Fibroblast of pulmonary artery (primary cell): ENCODE measurements at places on chromosomes 4 and X.

DNA sequence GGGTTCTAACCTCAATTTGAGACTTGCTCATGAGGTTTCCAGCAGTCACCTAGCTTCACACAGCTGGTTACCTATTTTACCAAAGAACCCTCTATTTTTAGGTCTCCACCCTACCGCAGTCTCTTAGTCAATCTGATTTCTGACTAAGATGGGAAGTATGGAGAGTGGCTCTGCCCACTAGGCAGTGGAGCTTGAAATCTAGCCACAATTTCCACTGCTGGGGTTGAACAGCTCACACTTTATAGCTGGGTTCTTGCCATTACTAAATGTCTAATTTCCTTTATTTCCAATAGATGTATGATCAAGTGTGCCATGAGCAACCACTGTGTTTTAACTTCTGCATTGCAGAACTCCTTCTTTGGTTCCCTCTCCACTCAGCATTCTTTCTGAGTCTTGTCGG, 43.1 kb downstream of the GASK1B start:
- DNase-seq = no peak

DNA sequence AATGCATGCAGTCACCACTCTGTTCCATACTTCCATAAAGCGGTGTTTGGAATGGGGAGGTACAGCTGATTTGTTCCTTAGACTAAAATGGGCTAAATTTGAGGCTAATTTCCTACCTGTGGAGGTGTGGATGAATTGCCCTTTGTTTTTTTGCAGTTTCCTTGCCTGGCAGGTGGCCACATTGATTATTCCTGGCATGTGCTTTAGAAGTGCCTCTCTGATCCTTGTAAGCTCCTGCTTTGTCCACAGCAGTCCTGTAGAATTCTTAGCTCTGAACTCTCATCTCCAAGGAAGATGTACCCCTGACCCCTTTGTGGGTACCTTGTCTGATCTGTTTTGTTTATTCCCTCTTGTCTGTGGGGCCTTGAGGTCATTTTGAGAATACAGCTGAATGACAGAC, 136.8 kb downstream of the ADGRL3 start:
- no peak for DNase-seq

GRCh38 chrX:116827063-116827462, 364.3 kb upstream of the CT83 start:
- DNase-seq = no peak

GRCh38 chrX:76183289-76184049, 10.6 kb downstream of the PBDC1 start:
- peak; percentile 46 for DNase-seq

DNA sequence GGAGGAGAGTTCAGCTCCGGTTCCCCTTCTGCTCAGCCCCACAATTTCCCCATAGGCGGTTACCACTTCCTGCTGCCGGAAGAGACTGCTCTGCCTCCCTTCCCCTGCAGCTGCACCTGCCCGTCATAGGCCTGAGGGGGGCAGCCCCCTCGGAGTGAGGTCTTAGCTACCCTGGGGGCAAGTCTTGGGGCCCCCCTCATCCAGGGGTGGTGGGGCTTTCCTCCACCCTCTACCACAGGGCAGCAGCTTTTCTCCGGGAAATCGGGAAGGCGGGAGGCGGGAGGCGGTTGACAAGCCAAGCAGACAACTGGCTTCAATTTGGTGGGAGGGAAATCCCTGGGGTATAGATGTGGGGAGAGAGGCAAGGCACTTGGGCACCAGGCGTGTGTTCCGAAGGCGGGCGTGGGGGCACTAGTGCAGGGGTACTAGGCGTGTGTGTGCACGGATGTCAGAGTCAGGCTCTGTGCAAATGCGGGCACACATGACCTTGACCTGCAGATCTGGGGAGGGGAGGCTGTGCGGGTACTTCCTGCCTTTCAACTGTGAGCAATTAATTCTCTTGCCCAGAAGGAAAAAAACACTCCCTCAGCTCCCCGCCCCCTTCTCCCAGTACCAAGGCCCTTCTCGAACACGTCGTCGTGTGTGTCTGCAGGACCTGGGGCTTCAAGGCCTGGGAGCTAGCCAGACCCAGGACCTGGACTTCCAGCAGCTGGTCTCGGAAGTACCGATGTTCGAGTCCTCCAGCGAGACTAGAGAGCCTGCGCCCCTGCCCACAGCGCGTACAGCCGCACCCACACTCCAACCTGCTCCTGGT, 1.0 kb upstream of the ARHGAP4 start:
- peak; percentile 57 for DNase-seq

DNA sequence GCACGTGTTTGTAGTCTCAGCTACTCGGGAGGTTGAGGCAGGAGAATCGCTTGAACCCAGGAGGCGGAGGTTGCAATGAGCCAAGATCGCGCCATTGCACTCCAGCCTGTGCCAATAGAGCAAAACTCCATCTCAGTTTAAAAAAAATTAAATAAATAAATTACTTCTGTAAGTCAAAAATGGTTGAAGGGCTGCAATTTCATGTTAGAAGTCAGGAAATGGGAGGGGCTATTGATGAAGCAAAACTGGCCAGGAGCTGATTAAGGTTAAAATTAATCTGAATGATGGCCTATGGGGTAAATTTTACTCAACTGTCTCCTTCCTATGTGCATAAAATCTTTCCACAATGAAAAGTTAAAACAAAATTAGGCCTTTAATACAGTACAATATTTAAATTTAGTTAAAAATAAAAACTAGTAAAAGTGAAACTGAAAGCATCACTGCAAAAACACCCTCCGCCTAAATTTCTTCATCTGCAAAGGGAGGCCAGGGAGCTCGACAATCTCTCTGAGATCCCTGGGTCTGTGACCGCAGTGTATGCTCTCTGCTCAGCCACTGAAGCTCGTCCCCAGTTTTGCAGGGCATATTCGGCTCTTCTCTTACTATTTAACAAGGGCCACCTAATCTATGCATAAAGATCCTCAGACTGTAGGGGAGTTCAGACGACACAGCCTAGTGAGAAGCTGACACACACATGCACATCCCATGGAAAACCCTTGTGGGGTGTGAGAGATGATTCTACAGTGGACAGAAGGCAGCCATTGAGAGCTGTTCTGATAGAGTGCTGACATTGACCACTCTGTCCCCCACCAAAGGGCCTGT, 57.2 kb downstream of the IRF2 start:
- no peak for DNase-seq

DNA sequence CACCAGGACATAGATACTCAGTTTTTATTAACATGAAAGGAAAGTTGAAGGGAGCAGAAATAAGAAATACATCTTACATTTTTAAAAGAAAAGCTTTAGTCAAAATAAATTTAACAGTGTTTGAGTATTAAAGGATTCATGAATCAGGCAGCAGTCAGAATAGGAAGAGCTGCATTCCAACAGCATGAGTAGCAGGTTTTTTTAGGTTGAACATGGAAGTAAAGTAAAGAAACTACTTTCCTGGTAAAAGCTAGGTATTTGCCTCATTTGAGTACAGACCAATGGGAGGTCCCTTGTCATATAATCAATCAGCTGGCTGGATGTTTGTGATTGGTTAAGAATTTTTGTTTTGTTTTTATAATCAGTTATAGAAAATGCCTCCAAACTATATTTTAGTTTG, 645.9 kb upstream of the INTU start:
- peak; percentile 41 for DNase-seq

DNA sequence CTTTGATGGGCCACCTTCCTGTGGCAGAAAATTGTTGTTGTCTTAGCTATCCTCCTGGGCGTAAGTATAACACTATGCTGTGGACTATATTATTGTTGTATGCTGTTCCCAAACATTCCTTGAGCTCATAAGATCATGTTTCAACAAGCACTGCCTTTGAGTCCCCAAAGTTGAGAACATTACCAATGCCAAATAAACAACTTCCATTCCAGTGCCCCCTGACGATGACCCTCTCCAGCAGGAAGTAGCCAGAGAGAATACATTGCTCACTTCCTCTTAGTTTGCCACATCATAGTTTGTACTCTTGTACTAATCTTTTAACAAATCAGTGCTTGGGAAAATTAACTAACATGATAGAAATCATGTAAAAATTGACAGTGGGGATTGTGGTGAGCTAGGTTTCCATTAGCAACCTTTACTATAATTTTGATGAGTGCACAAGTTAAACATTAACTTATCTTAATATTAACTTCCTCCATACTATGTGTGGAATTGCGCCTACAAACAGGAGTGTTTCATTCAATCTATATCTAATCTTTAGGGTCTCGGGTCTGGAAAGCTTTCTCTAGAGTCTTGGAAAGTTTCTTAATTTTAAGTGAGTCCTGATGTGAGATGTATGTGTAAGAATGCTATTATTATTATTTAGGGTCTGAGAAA, 20.3 kb upstream of the DHX15 start:
- DNase-seq = no peak

DNA sequence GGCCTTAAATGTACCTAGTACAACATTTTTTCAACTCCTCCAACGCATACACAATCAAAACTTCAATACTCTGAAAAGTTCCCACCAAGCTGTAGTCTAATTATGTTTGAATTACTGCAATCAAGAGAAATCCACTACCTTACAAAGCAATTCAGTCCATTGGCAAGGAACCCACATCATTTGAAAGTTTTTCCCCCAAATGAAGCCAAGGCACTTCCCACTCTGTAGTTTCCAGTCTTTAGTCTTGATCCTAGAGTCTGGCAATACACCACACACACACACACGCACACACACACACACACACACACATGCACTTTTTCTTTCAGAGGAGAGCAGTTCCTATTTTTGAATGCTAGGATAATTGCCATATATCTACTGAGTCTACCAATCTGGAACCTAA, 79.6 kb downstream of the ANTXR2 start:
- no peak for DNase-seq

- DNase-seq = no peak
Observed at GRCh38 chrX:106608016-106608415, 3.8 kb upstream of the RADX start.

DNA sequence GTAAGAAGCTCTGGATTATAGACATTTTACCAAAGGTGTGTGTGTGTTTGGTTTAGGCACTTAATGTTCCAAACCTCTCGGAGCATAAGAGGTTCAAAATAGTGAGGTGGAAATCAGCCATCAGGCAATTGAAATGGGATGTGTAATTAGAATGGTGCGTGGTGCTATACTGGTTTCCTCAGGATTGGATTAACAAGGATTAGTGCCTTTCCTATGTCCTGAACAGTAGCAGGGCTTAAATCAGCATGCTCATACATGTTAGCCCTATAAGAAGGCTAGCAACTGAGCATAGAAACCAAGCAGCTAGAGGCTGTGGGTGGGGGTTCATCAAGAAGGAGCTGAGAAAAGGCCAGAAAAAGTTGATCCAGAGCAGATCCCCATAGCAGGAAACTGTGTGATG, 256.8 kb upstream of the CXXC4 start:
- DNase-seq = no peak

DNA sequence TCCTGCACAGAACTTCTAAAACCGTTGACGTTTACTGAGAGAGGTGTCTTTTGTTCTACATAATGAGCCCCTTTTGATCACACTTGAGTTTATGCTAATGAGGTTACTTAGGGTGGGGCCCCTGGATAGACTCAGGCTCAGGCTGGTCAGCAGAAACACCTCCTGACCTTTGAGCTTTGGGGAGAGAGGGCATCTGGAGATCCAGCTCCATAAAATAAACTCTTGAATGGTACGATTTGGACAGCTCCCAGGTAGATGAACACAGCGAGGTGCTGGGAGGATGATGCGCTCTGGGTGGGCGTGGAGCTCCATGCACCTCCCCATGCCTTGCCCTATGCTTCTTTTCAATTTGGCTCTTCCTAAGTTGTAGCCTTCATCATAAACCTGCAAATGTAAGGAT, 52.0 kb downstream of the ENOPH1 start:
- DNase-seq = no peak

DNA sequence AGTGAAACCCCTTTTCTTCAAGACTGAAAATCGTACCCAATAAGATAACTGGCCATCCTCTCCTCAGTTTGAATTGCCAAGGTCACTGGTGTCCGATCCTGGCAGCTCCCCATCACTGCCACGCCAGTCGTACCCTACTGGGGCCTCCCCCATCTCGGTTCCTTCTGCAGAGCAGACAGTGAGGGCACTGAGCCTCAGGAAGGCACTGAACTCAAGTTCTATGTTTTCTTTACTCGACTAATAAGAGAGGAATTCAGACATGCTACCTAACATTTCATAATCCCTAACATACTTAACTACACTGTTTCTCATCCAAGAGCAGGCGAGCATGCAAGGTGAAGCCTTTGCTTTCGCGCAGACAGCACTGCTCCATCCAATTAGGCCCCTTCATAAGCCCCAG, 23.4 kb downstream of the ZFYVE28 start:
- DNase-seq = peak; percentile 54

DNA sequence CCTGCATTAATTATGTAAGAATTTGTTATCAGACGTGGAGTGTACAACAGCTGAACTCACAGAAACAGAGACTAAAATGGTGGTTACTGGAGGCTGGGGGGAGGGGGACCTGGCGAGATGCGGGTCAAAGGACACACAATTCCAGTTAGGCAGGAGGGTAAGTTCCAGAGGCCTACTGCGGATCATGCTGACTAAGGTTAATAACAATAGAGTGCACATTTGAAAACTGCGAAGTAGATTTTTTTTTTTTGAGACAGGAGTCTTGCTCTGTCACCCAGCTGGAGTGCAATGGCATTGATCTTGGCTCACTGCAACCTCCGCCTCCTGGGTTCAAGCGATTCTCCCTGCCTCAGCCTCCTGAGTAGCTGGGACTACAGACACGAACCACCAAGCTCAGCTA, 7.6 kb downstream of the AGA start:
- no peak for DNase-seq

GRCh38 chr4:156493858-156494257, 477.7 kb downstream of the PDGFC start:
- DNase-seq = no peak

DNA sequence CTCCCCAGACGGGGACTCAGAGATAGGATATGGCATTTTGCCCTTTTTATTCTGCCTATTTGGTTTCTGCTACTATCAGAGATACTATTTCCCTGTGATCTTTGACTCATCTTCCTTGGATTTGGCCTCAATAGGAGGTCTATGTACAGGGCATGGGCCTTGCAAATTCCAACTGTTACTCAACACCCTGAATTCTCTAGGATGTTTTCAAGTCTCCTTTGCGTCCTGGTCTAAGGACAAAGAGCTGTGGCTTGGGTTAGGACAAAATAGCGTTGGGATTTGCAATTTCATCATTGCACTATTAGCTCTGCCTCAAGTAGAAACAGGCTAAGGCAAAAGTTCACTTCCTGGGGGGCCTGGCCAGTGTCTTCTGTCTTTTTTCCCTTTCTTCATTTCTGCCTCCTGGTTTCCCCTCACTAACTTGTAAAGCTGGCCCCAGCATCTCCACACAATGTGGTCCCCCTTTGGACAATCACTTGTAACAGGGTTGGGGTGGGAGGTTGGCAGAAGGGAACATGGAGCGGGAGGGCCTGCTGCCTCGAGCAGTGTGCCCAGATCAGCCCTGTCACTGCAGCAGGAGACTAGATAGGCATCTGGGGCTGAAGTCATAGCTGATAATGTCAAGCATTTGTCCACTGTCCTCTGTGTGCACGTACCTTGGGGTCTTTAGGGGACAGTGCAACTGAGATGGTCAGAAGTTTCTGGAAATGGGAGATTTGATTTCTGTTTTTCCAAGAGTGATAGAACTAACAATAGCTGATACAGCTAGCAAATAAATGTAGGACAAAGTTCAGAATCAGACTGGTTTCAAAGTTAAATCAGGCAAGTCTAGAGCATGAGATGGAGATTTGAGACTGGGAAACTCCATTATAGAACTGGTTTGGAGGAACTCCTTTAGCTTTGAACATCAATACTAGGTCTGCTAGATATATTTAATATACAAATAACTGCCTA, 25.8 kb upstream of the STBD1 start:
- no peak for DNase-seq

GRCh38 chr4:186082221-186082620, 13.3 kb downstream of the TLR3 start:
- DNase-seq = no peak
